Fibroblast of lung (primary cell): ENCODE measurements at places on chromosomes 7 and 10. TPM values are rescaled to one million over a fixed set of nuclear protein-coding genes. Genes with fewer than 3 reads are reported as not detected.

PAPOLB gene
- 0.01 and 0.02 TPM in 2 replicates for polyA plus RNA-seq

DNA sequence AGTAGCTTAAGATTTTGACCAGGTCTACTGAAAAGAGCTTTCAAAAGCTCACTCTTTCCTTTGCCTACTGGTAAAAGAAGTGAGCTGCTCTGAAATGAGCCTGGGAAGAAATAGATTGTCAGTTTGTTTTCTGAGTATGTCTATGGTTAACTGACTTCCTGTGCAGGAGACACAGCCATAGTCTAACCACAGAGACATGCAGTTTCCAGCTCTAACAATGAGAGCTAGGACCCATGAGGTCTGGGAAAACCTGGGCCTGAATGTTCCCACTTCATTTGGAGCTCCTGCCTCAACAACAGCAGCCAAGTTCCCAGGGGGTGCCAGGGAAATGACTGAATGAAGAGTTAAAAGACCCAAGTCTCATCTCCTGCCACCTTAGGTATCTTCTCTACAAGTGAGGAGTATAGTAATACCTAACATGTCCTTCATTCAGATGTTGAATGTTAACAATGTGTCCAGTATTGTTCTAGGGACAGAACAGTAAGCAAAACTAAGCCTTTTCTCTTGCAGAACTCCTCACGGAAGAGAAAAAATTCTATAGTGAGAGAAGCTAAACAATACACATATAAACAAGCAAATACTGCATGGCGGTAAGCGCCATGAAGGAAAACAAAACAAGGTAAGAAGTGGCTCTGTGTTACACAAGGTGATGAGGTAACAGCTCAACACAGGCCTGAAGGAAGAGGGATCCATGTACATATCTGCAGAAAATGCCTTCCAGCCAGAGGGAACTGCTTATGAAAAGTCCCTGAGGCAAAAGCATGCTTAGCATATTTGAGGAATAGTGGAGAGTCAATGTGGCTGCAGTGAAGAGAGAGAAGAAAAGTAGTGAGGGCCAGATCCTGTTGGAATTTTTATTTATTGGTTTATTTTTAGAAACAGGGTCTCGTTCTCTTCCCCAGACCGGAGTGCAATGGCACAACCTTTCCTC is 26.4 kb upstream of the ANKRD1 start:
- no peak for DNase-seq

MAT1A gene
- not detected in 2 replicates for polyA plus RNA-seq

GRCh38 chr7:151611041-151611440 is 91.3 kb upstream of the RHEB start:
- no peak for DNase-seq

SMO gene
- polyA plus RNA-seq: 4.5 and 6.4 TPM in 2 replicates

CDC14C gene
- polyA plus RNA-seq: 0.08 and 0.14 TPM in 2 replicates

SHTN1 gene
- 1.4 and 1.6 TPM in 2 replicates for polyA plus RNA-seq

ZNF680 gene
- 2.2 and 2.7 TPM in 2 replicates for polyA plus RNA-seq

EPHA1 gene
- 0.05 and 0.09 TPM in 2 replicates for polyA plus RNA-seq

DNA sequence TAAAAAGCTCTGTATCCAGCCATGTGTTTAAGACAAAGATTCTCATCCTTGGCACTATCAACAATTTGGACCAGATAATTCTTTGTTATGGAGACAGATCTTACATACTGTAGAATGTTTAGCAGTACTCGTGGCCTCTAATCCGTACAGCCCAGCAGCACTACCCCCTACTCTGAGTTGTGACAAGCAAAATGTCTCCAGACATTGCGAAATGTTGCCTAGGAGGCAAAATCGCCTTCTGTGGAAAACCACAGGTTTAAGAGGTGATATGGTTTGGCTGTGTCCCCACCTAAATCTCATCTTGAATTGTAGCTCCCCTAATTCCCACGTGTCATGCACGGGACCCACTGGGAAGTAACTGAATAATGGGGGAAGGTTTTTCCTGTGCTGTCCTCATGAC is 186.7 kb downstream of the CHCHD3 start:
- no peak for DNase-seq

NEUROG3 gene
- not detected in 2 replicates for polyA plus RNA-seq

GIMAP1 gene
- 0.01 TPM in 1 of 2 replicates, not detected in the other for polyA plus RNA-seq

PNLIPRP3 gene
- not detected in 2 replicates for polyA plus RNA-seq

LOXL4 gene
- 39.8 and 75.1 TPM in 2 replicates for polyA plus RNA-seq

- DNase-seq: peak; percentile 26
Observed at GRCh38 chr7:44068054-44068453, 2.7 kb upstream of the PGAM2 start.

GRCh38 chr10:44960482-44961229 is 1.1 kb downstream of the RASSF4 start:
- DNase-seq: no peak

DNA sequence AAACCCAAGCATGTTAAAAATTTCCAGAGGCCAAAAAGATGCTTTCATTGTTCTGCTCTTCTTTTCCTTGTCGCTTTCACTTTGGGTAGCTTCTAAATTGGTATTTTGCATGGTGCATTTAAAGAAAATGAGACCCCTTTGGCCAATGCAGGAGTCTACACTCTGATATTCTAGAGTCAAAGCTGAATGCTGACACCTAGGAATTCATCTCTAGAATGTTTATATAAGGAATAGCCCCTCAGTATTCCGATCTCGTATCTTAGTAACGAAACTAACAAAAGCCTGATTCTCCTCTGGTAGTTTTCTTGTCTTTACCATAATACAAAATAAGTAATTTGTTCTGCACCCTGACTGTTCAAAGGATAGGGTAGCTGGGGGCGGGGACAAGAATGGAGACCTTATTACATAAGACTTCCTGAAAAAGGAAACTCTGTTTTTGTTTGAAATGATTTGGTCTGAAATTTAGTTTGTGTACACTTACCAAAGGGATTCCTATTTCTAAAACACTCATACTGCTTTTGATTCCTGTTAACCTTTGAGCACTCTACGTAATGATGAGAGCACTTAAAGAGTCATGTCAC is 17.1 kb downstream of the IKZF1 start:
- no peak for DNase-seq

- no peak for DNase-seq
Observed at GRCh38 chr7:29980151-29980550, 9.4 kb downstream of the SCRN1 start.

- peak; percentile 89 for DNase-seq
Observed at GRCh38 chr10:12699258-12699700, 302.2 kb downstream of the CCDC3 start.

ALKBH4 gene
- polyA plus RNA-seq: 3.7 and 4.3 TPM in 2 replicates

DNA sequence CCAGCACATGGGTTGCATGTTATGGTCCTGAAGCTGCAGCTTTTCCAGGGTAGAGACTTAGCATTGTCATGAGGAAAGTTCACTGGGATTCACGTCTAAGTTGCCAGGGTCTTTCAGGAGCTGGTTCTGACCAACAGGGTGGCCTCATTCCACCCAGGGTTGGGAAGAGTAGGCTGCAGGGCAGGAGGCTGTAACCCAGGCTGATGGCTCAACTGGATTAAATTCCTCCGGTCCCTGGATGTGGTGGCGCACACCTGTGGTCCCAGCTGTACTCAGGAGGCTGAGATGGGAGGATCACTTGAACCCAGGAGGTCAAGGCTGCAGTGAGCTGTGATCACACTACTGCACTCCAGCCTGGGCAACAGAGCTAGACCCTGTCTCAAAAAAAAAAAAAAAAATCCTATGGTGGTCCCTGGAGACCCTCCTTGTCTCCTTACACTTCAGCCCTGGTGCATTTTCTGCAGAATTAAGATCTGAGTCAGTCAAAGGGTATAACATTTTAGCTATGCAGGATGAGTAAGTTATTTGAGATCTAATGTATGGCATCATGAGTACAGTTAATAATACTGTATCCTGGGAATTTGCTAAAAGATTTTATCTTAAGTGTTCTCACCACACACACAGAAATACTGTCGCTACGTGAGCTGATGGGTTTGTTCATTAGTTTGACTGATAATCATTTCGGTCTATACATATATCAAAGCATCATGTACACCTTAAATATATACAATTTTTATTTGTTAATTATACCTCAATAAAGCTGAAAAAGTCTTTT is 44.0 kb downstream of the ASB13 start:
- DNase-seq: peak; percentile 16

GRCh38 chr10:113533801-113534200 is 19.1 kb upstream of the HABP2 start:
- no peak for DNase-seq

GNAT3 gene
- polyA plus RNA-seq: not detected in 2 replicates

GRCh38 chr7:108245523-108246226 is 115.5 kb upstream of the LAMB4 start:
- DNase-seq: no peak

SPDYE2 gene
- not detected in 2 replicates for polyA plus RNA-seq

DNA sequence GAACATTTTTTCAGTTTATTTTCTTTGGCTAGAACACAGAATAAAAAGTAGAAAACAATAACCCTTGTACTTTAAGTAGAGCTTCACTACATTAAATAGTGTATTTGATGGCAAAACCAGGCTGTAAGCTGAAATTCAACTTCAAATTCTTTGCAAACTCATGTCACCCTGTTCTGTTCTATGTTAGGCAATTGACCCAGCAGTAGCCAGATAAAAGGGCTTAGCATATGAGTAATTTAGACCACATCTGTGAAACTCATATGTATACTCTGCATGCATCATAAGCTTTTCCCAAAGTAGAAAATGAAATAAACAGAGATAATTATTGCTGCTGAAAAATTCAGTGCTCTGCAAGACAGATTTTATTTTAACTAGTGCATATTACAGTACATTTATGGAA is 150.2 kb downstream of the GNAI1 start:
- peak; percentile 95 for DNase-seq

- DNase-seq: no peak
Observed at GRCh38 chr10:74825371-74826141, 844 bp upstream of the KAT6B start.

DNA sequence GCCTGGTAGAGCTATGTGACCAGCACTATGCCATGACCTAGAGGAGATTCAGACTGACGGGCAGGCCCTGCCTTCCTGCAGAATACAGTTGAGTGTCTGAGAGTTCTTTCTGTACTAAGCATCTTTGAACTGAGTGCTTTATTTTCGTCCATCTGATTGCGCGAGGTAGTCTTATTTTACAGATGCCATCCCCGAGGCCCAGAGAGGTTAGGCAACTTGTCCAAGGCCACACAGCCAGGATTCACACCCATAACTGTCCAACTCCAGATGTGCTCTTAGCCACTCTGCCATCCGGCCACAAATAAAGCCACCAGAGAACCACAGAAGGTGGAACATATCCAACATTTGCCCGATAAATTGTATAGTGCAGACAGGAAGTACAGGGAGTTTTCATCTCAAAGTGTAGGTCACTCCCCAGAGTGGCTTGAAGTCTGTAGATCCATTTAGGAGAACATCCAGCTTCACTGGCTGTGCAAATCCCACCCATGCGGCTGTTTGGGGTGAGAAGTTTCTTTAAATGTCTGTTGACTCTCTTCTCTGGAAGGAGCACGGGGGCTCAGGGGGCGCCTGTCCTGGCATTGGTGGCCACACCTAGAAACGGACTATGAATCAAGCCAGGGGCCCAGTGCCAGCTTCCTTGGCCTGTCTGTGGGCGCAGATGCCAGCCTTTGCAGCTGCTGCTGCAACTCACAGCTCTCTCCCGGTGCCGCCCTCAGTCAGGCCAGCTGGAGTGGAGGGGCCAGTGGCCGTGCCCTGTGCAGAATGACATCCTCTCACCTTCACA is 11.1 kb downstream of the CHST3 start:
- no peak for DNase-seq

CALHM1 gene
- not detected in 2 replicates for polyA plus RNA-seq

PPIF gene
- 63.0 and 82.2 TPM in 2 replicates for polyA plus RNA-seq

GRCh38 chr7:74418076-74418475 is 35.6 kb upstream of the GTF2IRD1 start:
- no peak for DNase-seq

- no peak for DNase-seq
Observed at GRCh38 chr7:157671358-157672255, 334.8 kb downstream of the DNAJB6 start.

DNA sequence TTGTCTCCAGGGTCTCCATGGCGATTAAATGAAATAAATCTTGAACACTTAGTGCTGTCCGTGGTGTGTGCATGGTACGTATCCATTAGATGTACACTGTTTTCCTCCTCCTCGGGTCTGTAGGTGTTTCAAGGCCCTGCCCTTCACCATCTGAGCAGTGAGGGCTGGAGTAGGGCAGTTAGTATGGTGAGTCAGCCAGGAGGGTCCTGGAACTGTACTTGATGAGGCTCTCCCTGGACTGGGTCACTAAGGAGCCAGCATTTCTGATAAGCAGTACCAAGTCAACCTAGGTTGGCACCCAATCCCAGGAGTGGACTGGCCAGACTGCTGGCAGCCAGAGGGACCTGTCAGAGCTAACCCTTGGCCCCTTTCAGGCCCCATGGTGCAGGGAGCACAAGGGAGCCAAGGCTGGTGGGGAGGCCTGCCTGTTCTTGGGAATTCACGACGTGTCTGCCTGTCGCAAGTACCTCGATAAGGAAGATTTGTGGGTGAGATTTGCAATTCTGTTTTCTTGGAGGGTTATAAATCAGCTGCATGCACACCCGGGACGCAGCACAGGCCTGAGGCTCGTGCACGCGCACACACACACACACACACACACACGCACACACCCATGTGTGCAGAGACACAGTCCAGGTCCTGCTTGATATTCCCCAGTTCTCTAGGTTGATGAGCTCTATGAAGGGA is 114.2 kb downstream of the ZMIZ1 start:
- peak; percentile 44 for DNase-seq

GRCh38 chr10:61047081-61047480 is 103.1 kb upstream of the RHOBTB1 start:
- no peak for DNase-seq

PNLIP gene
- polyA plus RNA-seq: not detected in 2 replicates

GRCh38 chr10:61836888-61837754 is 64.4 kb upstream of the ARID5B start:
- peak; percentile 67 for DNase-seq

CHST12 gene
- polyA plus RNA-seq: 9.5 and 10.2 TPM in 2 replicates
